ENCODE measurements at places on chromosomes 12 and 14.

- no peak for DNase-seq
These were observed 34.9 kb downstream of the HCAR2 start for GRCh38 chr12:122668268-122668667.

- no peak for DNase-seq
These were observed 285.7 kb downstream of the TTC8 start for GRCh38 chr14:89110110-89110509.

DNA sequence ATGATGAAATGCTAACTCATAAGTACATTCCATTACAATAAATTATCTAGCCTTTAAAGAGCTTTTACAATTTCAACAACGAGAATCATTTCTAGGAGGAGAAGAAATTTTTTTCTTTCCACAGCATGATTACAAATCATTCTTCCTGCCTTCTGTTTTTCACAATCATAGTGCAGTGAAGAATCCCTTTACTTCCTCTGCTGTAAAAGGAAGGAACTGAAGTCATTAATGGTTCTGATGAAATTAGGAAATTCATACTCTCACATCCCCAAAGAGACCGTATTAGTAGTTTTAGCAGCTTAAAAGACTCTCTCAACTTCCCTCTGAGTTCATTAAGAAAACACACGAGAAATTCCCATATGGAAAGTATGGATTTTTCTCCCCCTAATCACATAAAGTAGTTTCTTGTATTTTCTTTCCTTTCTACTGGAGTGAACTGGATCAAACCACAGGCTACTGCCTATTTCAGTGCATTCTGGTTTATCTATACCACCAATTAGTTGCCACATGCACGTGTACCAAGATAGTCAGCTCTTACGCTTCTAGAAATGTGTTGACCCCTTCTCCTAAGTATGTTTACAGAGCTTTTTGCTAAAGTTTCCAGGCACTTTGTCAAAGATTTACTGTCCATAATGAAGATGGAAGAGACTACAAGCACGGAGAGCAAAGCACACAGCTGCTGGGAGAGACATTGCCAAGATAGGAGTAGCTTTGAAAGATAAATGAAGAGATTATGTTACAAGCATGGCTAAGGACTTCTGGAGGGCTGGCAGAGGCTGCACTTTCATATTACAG lies 58.9 kb upstream of the KITLG start:
- peak; percentile 42 for DNase-seq

DNA sequence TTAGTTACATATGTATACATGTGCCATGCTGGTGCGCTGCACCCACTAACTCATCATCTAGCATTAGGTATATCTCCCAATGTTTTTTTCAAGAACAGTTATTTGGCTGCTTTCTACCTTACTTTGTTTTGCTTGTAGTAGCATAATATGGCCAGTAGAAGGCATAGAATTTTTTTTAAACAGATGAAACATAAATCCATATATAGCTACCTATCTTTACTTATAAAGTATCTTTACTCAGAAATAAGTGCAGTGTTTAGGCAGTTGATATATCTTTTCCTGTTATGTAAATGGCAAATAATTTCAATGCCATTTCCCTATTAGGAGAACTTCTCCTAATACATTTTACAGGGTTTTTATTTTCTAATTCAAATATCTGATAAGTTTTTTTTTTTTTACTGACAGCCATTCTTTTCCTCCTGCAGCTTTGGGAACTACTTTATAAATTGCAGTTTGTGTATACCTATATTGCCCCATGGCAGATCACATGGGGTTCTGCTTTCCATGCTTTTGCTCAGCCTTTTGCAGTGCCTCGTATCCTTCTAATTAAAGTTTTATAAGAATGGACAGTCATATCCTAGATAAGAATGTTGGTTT lies 143.1 kb downstream of the PCNX1 start:
- no peak for DNase-seq

DNA sequence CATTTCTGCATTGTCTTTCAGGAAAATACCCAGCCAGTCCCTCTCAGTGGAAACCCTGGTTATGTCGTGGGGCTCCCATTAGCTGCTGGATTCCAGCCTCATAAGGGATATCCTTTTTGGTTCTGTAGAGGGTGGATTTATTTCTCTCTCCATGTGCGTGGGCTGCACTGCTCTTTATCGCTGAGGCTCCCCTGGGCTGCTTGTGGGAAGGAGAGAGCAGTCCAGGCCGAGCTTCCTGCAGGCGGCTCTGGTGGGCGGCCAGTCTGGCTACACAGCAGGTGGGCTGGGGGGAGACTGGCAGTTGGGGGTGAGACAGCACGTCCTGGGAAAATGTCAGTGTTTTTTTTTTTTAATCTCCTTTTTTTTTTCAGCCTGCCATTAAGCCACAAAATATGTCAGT lies 27.6 kb downstream of the TCTN1 start:
- no peak for DNase-seq

DNA sequence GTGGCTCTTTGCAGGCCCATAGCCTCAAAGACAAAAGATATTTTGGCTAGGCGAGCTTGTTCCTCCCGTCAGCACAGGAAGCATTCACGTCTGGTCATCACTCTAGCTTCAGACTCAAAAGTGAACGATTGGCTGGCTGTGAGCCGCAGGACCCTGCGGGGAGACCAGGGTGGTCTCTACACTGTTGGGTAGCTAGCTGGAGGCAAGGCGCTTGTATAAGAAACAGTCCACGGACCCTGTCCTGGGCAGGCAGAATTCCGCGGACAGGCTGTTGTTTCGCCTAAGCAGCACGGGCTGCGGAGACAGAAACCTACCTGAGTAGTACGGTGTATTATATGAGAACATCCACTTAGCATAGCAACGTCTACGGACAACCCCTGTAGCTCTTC lies 29.6 kb downstream of the WBP11 start:
- no peak for DNase-seq

DNA sequence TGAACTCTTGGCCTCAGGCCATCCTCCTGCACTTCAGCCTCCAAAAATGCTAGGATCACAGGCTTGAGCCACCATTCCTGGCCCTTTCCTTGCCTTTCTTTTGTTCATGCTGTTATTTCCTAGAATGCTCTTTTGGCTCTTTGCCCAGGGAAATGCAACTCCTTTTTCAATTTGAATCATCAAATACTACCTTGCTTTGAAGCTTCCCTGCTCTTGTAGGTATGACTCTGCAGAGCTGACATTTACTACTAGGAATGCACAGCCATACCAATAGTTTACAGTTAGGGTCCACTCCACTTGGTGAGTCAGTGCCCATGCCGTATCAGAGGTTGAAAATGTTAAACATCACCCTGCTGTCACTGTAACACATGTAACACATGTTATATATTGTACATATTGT lies 107.0 kb upstream of the CRY1 start:
- DNase-seq: peak; percentile 91

- DNase-seq: peak; percentile 95
These were observed 101.2 kb upstream of the EGLN3 start for GRCh38 chr14:34051966-34052657.

- DNase-seq: peak; percentile 28
These were observed 19.1 kb upstream of the DHRS7 start for GRCh38 chr14:60184146-60184904.

- no peak for DNase-seq
These were observed 32.1 kb downstream of the NCKAP5L start for GRCh38 chr12:49796155-49796554.

GRCh38 chr14:68685419-68686204 lies 107.3 kb downstream of the ZFP36L1 start:
- peak; percentile 92 for DNase-seq

GRCh38 chr12:102376181-102376747 lies 104.1 kb downstream of the IGF1 start:
- no peak for DNase-seq
